ENCODE measurements at places on chromosomes 2 and 18.
A peak's percentile ranks its signal among the peaks of the same experiment; 100 is the strongest.

- no peak for DNase-seq
Observed at GRCh38 chr2:225464346-225465025, 65.0 kb downstream of the NYAP2 start.

- DNase-seq, result no peak
Observed at GRCh38 chr2:95232232-95232631, 24.9 kb downstream of the ZNF892 start.

GRCh38 chr2:73730810-73731209, 6.3 kb downstream of the TPRKB start:
- DNase-seq, result no peak

DNA sequence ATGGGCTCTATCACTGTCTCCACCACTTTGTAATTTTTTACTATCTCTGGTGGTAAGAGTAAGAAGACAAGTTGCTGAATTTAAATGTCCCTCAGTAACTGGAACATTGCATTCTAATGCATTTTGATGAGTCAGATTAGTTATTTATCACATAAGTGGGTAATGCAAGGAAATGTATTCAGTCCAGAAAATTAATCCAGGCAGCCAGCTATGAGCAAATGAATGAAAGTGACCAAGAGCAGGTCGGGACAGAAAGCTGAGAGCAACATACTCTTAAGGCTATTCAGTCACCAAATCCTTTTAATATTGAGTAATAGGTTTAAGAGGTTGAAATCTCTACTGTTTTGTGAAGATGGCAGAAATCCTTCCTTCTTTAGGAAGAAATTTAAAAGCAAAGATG, 265.5 kb upstream of the PARD3B start:
- no peak for DNase-seq

GRCh38 chr2:169141713-169142352, 72.5 kb downstream of the DHRS9 start:
- peak; percentile 82 for DNase-seq

DNA sequence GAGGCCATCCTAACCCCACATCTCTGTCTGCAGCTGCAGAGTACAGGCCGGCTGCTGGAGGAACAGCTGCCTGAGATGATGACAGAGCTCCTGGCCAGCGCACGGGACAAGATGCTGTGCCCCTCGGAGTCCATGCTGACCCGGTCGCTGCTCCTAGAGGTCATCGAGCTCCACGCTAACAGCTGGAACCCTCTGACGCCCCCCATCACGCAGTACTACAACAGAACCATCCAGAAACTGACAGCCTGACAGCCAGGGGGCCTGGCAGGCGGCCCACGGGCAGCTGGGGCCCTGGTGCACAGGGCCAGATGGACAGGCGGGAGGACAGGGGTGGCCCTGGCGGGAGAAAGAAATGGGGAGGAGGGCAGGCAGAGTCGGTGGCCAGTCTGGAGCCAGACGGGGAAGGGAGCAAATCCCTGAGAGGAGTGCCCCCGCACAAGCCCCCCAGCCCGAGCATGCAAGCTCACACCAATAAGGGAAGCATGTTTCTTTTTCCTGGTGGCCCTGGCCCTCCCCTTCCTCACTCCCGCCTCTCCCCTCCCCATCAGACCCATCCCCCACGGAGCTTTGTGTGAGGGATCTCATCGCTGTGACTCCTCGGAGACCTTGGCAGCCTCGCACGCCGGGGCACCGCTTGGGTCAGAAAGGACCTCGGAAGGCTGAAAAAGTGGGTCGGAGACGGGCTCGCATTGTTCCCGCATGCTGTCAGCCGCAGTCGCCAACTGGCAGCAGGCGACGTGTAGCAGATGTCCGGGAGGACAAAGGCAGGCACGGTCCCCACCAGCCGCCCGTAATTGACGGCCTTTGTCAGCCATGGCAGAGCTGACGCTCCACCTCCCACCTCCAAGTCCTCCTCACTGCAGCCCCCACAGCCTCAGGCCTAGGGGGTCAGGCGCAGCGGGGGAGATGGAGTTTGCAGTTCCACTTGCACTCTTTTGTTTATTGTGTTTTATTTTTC, 91.2 kb downstream of the SMAD7 start:
- no peak for DNase-seq

- DNase-seq, result no peak
Observed at GRCh38 chr2:61535449-61535848, 2.7 kb downstream of the XPO1 start.

DNA sequence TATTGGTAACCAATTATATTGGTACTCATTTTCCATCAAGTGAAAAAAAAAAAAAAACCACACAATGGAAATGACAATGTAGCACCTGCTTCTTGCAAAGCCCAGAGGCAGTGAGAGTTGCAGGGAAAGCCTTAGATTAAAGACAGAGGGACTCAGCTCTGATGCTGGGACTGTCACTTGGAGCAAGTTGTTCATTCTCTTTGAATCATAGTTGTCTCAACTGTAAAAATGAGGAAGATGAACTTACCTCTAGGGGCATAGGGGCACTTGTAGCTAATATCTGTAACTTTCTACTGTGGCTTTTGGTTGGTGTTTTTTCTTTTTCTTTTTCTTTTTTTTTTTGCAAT, 81.4 kb upstream of the LPIN2 start:
- no peak for DNase-seq

- peak; percentile 86 for DNase-seq
Observed at GRCh38 chr2:102187496-102188150, 800 bp downstream of the IL1RL2 start.

DNA sequence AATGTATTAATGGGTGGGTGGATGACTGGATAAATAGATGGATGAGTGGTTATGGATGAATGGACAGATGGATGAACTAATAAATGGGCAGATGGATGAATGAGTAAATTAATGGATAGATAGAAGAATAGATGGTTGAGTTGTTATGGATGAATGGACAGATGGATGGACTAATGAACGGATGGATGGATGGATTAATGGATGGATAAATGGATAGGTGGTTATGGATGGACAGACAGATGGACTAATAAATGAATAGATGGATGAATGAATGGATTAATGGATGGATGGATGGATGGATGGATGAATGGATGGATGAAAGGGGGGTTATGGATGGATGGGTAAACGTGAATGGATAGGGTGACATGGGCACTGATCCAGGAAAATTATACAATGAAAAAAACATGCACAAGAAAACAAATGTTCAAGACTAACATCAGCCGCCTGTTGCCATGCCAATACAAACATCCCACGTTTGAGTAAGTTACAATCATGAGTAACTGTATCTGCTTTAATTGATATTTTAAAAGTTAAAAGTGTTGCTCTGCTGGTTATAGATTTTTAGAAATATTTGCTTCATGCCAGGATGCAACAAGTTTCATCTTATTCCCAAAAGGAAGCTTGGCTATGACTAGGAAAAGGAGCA, 20.8 kb downstream of the PXDN start:
- DNase-seq, result no peak

DNA sequence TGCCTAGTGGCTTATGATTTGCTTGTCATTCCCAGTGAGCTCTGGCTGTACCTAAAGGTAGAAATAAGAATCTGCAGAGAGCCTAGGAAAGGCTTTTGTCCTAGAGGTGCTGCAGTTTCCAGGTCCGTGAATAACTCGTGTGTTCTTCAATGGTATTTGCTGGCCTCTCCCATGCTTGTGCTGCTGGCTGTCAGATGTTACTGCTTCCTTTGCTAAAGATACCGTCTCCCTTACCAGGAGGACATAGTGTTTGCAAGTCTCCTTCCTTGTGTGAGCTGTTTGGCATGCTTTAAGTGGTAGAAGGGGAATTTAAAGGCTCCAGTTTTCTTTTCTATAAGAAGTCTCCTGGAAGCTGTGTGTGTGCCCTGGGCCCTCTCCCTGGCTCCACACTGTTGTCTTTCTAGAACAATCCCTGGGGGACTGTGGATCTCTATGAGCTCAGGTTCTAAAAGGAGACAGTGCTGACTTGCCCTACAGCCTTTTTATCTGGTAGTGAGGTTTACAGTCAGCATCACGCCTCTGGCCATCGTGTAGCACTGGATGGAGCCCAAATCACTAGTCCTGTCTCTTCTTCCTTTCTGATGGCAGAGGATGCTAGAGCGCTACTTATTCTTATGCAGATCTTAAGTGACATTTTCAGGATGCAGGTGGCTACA, 65.8 kb downstream of the RNF144A start:
- no peak for DNase-seq

GRCh38 chr2:20213651-20214565, 11.0 kb downstream of the SDC1 start:
- DNase-seq, result no peak

DNA sequence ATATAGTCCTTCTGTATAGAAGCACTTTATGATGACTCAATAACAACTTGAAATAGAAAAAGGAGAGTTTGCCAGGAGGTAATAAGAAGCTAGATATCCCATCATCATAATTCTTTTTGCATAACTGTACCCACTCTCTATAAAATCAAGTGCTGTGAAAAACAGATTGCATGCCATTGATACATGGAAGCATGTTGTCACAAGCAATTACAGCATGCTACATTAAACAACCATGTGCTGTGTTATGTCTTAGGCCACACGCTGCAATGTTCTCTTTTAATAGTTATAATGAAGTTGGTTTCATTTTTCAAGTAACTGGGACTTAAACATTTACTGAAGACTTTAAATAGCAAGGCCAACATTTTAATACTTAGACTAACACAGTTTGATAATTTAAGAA, 264.2 kb downstream of the RPRM start:
- no peak for DNase-seq

- no peak for DNase-seq
Observed at GRCh38 chr2:147098940-147099339, 745.9 kb upstream of the ACVR2A start.

GRCh38 chr2:79835911-79836310, 323.1 kb downstream of the CTNNA2 start:
- DNase-seq, result no peak

DNA sequence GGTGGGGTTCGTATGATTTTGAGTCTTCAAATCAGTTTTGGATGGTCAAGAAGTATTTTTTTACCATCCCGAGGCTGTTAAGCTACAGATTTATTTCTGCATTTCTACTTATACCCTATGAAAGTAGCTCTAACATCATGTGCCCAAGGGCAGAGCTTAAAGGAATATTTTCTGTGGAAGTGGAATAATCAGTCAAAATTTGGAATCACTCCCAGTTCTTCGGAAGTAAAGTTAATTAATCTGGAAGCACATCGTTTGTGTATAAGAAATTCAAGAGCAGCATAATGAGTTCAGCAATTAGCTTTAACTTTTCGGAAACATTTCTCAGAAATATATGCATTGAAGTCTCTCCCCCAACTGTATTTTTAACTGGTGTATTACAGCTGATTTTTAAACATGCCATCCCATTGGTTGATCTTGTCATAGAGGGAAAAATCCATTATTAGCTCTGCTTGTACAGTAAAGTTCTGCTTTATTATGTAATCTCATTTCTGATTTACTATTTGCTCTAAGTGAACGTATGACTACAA, 510.1 kb downstream of the DCC start:
- DNase-seq, result no peak

GRCh38 chr18:76913583-76913982, 91.2 kb downstream of the ZNF236 start:
- no peak for DNase-seq

DNA sequence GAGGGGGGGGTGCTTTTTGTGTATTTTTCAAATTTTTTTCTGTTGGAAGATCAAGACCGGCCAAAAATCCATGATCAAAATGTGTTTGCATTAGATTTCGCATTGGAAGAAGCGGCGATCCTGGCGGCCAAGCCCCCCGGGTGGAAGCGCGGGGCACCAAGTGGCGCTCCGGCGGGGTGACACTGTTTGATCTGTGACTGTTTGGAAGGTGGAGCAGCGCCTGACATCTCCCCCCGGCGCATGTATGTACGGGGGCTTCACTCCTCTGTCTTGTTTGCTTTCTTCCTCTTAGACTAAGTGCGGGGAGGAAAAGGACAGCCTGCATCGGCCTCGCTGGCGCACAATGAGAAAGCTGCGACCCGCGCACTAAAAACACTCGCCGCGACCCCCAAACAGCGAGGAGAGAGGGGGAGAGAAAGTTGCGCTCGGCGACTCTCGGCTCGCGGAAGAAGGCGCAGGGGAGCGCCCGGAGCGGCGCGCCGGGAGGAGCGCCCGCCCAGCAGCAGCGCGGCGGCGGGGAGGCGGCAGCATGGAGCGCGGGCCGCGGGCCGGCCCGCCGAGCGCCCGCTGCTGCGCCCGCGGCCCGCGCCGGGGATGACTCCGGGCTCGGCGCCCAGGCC, 515 bp downstream of the TSHZ1 start:
- peak; percentile 77 for DNase-seq

DNA sequence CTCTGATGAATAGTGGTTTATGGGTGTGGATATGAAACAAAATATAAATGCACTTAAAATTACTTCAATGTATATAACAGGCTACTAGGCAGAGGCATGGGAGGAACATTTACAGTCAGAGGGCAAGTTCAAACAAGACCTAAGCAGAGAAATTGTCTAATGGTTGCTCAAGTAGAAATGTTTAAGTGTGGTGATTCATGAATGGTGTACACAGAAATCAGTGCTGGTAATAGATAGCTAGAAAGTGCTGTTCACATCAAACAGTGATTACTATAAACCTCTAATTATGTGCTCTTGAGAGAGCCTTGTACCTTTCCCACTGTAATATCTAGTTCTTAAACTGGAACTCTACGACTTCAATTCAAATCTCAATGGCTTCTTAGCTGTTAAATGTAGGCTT, 485.1 kb downstream of the NRXN1 start:
- DNase-seq, result no peak

- DNase-seq, result no peak
Observed at GRCh38 chr2:20604401-20604911, 46.4 kb downstream of the HS1BP3 start.

- no peak for DNase-seq
Observed at GRCh38 chr2:207097278-207097677, 68.5 kb downstream of the KLF7 start.

GRCh38 chr2:6526093-6526824, 339.4 kb downstream of the CMPK2 start:
- DNase-seq, result no peak

GRCh38 chr18:46672062-46672970, 15.3 kb upstream of the LOXHD1 start:
- no peak for DNase-seq

DNA sequence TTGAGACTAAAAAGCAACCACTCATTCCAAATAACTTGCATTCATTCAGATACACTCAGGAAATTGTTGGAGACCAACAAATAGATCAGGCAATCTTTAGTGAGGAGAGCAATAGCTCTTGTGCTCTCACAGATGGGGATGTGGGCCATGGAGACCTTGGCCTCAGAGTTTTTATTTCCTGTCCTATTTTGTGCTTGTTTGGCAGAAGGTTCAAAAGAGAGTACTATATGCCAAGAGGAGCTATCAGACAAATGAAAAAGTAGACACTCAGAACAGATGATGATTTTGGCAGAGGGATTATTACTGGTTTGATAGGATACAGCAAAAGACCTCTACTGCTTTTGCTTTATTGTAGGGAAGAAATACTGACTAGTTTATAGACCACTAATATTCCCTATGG, 230.2 kb downstream of the KCNE4 start:
- no peak for DNase-seq

GRCh38 chr2:230871361-230872150, 6.8 kb downstream of the ITM2C start:
- no peak for DNase-seq

DNA sequence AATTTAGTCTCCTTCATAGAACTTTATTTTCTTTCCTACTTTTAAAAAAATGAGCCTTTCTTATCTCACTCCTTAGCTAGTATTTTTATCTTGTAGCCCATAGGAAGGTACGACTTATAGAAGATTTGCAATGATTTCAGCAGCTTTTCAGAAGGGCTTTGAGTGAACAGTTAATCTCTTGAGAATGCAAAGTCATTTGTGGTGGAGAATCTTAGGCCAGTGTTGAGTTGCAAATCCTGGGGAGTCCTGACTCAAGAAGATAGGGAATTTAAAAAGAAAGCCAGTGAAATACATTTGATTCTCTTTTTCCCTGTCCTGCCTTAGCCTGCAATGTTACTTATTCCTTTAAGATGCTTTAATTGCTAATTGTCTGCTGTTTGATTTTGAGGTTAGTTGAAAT, 33.6 kb downstream of the LYPD6 start:
- no peak for DNase-seq
